ENCODE measurements at places on chromosomes 13 and 19. TPM values are rescaled to one million over a fixed set of nuclear protein-coding genes. Genes with fewer than 3 reads are reported as not detected.

DNA sequence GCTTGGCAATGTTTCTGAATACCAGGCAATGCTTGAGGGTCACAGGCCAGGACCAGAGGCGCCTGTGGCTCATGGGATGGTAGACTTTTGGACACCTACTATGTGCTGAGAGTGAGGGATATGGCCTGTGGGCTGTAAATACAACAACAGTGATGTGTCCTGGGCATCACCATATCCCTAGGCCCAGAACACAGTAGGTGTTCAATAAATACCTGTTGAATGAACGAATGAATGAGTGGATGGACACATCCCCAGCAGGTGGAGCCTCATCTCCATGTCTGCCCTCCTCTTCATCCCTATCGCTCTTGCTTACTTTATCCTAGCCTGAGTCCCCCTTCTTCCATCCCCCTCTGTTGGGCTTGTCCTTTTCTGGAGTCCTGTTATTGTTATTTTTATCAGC, 16.5 kb upstream of the NANOS2 start:
- no peak for DNase-seq

- DNase-seq: peak; percentile 81
These were observed 69.6 kb downstream of the STK24 start for GRCh38 chr13:98507282-98507797.

GRCh38 chr13:47413112-47413511, 516.3 kb upstream of the HTR2A start:
- no peak for DNase-seq

GRCh38 chr19:14556662-14557188, 15.1 kb downstream of the NDUFB7 start:
- DNase-seq: peak; percentile 84

DNA sequence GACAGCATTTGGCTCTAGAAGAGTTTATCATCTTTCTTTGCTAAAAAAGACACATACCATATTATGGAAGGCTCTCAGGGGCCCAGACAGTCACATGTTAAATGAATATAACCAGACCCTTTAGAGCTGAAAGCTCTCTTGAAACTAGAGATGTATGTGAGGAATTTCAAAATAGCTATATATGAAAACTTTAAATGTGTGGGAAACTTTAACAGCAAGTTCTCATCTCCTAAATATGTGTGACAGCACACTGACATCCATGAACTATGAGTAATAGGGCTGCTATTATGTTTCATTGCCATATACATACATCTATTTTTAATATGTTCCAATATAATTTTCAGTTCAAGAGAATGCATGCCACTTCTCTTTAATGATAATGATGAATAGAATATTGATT, 509.5 kb downstream of the GPC6 start:
- DNase-seq: no peak

DNA sequence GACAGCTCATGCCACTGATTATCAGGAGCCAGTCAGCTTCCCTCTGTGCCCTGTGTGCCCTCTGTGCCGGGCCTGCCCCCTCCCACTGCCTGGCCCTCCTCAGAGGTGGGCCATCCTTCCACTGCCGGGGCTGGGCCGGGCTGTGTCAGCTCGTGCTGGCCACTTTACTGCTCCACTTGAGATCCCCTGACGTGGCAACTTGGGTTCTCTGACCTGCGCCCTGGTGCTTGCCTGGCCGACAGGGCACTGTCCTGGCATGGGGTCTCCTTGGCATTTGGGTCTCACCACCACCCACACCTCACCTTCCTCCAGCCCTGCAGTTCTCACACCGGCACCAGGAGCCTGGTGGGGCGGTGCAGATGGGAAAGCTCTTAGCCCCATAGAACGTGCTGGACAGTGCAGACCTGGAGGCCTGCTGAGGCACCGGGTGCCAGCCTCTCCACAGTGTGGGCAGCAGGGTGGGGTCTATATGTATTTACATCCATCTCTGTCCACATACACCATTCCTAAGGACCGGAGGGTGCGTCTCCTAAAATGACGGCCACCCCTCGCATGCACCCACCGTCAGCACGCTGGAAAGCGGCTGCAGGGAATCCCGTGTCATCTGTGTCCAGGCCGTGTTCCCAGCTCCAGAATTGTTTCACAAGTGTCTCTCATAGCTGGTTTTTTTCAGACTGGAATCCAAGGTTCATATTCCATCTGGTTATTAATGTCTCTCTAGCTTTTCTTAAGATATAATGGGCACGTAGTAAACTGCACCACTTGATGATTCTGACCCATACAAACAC, 11.8 kb downstream of the DAZAP1 start:
- DNase-seq: no peak

DNA sequence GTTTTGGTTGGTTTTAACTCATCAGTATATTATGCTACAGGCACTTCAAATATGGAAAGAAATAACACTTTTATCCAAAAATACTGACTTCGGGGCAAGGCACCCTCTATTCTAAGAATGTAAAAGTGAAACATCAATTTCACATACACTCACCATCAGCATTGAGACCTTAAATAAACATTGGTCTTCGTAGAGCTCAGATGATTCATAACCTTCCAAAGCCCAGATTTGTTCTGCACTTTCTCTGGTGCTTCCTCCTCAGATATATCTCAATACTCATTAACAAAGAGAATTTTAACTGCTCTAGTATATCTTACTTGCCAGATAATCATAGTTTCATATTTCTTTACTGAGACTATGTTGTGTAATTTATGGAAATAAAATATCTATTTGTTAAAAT, 794.3 kb downstream of the LIG4 start:
- no peak for DNase-seq

DNA sequence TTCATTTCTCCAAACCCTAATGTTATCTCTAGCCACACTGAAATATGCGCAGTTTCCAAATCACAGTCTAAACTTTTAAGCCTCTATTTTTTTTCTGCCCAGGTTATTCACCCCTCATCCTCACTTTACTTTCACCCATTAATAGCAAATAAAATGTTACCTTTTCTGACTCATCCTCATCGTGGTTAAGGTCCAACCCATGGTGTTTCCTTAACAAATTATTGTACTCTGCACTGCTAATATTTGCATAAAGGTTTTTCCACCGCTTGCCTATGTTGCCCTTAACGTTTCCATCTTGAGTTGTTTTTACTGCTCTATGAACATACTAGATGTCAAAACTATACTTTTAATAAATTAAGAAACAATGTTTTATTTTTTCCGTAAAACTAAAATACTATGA, 780.9 kb upstream of the KLHL1 start:
- DNase-seq: no peak

DNA sequence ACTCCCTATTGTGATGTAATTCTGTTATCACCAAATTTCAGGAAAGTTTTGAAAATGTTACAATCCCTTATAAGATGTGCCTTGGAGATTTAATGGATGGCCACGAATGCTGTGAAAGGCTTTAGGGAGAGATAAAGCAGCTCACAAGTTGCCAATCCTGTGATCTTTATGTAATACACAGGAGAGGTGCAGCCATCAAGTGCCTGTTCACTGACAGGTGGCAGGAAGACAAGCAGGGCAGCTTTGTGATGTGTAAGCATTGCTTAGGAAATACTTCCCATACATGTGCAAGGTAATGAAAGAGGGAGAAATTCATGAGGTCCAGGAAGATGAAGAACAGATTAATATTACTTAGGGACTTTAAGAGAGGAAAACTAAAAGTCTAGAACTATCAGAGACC, 628.8 kb downstream of the SLITRK6 start:
- DNase-seq: no peak

DNA sequence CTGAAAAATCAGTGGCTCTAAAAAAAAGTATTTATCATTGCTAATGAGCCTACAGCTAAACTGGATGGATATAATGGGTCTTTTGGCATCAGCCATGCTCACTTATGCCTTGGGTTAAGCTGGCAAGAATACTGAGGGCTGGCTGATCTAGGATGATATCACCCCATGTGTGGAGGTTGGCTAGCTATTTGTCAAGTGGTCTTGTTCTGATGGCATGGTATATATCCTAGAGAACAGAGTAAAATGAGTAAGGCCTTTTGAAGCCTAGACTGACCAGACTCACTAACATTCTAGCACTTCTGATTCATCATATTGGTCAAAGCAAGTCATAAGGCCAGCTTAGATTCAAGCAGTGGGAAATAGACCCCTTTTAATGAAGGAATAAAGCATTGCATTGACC, 383.0 kb downstream of the SLITRK1 start:
- DNase-seq: no peak

DNA sequence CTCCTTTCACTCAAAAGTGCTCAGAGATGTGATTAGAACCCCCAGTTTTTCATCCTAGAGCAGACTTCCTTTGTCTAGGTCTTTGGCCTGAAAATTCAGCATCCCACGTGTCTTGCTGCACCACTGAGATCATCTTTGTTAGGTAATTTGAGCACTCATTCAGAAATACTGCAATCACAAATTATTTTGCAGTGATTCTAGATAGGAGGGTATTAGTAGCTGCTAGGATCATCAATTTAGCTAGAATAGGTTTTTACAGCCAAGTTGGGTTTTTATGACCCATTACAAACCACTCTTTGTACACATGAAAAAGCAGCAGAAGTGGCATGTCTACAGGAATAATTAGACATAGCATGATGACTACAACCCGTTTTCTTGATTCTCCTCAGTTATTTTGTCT, 219.6 kb downstream of the GPC6 start:
- no peak for DNase-seq

DNA sequence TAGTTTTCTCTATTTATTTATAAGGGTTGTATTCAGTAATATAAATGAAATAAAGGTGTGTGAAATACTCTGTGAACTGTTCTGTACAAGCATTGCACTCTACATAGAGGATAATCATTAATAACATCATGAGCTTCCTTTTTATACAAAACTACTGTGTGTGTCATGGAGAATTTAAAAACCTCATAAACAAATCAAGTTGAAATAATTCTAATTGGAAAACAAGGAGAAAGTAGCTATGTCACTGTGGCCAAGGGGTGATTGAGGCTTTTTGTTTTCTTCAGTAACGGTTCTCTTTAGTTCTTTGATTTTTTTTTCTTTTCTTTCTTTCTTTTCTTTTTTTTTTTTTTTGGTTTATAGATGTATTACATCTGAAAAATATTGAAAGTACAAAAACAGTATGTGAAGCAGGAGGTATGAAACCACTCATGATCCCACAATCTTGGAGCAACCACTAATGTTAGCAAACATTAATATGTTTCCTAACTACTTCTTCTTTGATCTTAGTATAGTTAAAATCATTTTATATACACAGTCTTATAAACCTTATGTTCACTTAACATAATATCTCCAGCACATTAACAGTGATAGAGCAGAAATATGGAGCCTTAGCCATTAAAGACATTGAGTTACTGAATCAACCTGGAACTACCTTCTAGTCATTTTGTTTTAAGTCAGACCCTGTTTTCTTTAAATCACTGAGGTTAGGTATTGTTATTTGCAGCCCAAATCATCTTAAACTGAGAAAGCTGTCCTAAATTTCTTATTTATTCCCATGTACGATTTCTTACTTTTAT, 45.4 kb downstream of the WDFY2 start:
- DNase-seq: no peak

GRCh38 chr13:61187471-61187870, 228.2 kb downstream of the PCDH20 start:
- DNase-seq: no peak

DNA sequence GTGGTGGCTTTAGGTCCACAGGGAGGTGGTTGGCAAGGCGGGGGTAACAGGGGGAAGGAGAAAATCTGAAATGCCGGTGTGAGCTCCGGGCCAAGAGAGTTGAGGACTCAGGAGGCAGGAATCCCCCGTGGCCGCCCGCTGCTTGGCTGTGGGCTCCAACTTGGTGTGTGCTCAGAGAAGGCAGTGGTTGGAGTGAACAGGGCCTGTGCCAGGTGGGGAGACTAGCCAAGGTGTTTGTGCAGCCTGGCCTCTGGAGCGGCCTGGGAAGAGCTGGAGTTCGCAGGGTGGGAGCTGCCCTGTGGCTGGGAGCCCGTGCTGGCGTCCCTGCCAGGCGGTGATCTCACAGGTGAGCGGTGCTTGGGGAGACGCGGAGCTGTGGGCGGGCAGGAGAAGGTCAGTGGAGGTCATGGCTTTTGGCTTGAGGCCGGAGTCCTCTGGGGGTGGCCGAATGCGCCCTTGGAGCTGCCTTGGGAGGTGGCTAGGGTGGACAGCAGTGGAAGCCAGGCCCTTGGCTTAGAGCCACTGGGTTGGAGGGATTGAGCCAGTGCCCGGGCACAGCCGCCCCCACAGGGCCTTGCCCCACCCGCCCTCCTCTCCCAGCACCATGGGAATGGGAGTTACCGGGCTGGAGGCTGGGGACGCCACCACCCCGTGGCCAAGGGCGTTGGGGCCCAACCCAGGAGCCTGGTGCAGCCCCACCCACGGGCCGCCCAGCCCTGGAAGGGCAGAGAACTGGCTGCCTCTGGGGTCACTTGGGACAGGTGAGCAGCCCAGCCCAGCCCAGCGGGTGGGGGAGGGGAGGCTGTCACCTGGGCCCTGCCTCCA, 7.1 kb upstream of the CIRBP start:
- peak; percentile 84 for DNase-seq

DNA sequence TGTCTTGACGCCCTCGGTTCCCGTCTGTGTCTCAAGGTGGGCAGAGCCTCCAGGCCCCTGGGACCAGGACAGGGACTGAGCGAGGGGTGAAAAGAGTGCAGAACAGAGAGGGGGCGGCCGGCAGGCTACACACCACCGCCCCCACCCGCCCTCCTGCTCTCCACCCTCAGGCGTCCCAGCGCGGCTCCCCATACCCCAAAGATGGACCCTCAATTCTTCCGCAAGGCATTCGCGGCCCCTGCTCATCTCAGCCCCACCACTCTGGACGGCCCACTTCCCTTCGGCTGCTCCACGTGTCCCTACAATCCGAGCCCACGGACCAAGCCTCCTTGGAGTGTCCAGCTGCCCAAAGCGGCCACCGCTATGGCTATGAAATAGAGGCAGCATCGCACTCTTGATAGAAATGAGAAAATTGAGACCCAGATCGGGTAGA, 1.8 kb downstream of the KLF16 start:
- no peak for DNase-seq

GRCh38 chr13:83867708-83868107, 14.6 kb downstream of the SLITRK1 start:
- DNase-seq: no peak

GRCh38 chr13:35136585-35136984, 194.5 kb downstream of the NBEA start:
- no peak for DNase-seq

- peak; percentile 94 for DNase-seq
These were observed 3.7 kb upstream of the PDE4A start for GRCh38 chr19:10416380-10417257.

- DNase-seq: no peak
These were observed 76.3 kb downstream of the PEG3 start for GRCh38 chr19:56764196-56764695.

Gene TMTC4
- 9.4 TPM for total RNA-seq

Gene ZNF546
- 7.1 TPM for total RNA-seq

Gene C13orf42
- total RNA-seq: not detected

Gene ZNF560
- 0.06 TPM for total RNA-seq

Gene LRRC4B
- total RNA-seq: 8.8 TPM

Gene NAPA
- total RNA-seq: 188 TPM

Gene SERPINE3
- total RNA-seq: not detected

Gene ADGRL1
- total RNA-seq: 10.8 TPM

All from adrenal gland (tissue), 19 donors.